Fibroblast of the aortic adventitia (primary cell): ENCODE measurements at places on chromosomes 4 and X.

- DNase-seq: peak; percentile 70
These were observed 237.8 kb upstream of the PGRMC2 start for GRCh38 chr4:128525387-128525786.

- DNase-seq: no peak
These were observed 128.0 kb upstream of the NKX1-1 start for GRCh38 chr4:1534095-1534872.

DNA sequence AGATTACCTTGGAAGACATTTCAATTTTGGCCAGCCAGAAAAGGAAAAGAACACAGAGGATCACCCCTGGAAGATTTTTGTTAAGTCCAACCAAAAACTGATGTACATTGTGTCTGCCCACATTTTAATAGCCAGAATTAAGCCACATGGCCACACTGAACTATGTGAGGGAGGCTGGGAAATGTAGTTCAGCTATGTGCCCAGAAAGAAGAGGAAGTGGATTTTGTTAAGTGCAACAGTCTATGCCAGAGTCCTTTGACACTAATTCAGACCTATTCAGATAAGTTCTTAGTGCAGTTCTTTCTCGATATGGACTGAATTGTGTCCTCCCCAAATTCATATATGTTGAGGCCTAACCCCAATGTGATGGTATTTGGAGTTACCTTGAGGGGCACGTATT lies 18.4 kb downstream of the PRPS1 start:
- no peak for DNase-seq

- DNase-seq: peak; percentile 64
These were observed 41.5 kb downstream of the KIAA0232 start for GRCh38 chr4:6824071-6824470.

GRCh38 chr4:77367638-77368037 lies 210.6 kb downstream of the CCNG2 start:
- no peak for DNase-seq

GRCh38 chr4:169999923-170000322 lies 26.3 kb downstream of the MFAP3L start:
- no peak for DNase-seq

- DNase-seq: no peak
These were observed 2.9 kb upstream of the BGN start for GRCh38 chrX:153491918-153492317.

- DNase-seq: no peak
These were observed 1312.1 kb downstream of the ADGRL3 start for GRCh38 chr4:62512271-62512670.

- no peak for DNase-seq
These were observed 384.6 kb downstream of the DTHD1 start for GRCh38 chr4:36665985-36666527.
